Airway epithelial cell (primary cell): ENCODE measurements at places on chromosomes 3 and 15. TPM values are rescaled to one million over a fixed set of nuclear protein-coding genes. Genes with fewer than 3 reads are reported as not detected.

The GRK7 gene
- 0.07 TPM in 1 of 2 replicates, not detected in the other for total RNA-seq

The IQCF5 gene
- not detected in 2 replicates for total RNA-seq

The MST1 gene
- total RNA-seq: 3.5 and 4.2 TPM in 2 replicates

The CLDN16 gene
- 0.37 and 0.56 TPM in 2 replicates for total RNA-seq

The EEFSEC gene
- 13.3 and 15.6 TPM in 2 replicates for total RNA-seq
